Activated CD4-positive, alpha-beta T cell treated with anti-CD3 and anti-CD28 coated beads, Interleukin-2, amount 50 U/mL, for 48 hours (primary cell): ENCODE measurements at places on chromosomes 13 and 19.

DNA sequence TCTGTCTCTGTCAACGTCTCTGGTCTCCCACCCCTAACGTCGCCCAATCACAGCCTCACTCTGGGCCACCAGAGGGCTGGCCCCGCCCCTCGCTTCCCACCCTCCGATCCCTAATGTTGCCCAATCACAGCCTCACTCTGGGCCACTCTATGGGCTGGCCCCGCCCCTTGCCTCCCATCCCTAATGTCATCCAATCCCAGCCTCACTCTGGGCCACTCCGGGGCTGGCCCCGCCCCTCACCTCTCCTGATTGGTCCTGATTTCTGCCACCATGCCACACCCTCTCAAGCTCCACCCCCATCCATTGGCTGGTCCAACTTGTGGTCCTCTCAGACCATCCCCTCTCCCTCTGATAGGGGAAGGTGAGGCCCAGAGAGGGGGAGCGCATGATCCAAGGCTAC is 24.9 kb downstream of the CELF5 start:
- peak; percentile 15 for DNase-seq

GRCh38 chr19:49469828-49470614 is 4.0 kb upstream of the FLT3LG start:
- peak; percentile 80 for DNase-seq

GRCh38 chr19:14649020-14649419 is 25.6 kb downstream of the ADGRE3 start:
- DNase-seq, result no peak

DNA sequence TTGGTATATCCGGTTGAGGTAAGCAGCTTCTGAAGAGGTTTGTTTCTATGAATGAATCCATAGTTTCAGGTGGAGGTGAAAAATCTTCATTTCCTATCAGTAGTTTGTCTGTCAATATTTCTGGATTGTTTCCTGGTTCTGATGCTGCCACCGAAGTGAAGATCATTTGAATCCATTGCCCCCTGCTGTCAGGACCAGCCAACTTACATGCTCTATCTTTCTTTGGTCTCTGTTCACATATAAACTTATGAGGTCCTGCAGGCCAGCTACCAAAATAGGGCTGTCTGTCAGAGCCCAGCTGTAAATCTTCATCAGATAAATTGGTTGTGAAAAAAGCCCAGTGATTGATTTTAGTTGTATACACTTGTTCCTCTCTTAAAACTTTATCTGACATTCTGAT is 15.2 kb upstream of the N4BP2L1 start:
- DNase-seq, result peak; percentile 24

- DNase-seq, result no peak
These were observed 724.4 kb upstream of the SLITRK5 start for GRCh38 chr13:86946734-86947133.

DNA sequence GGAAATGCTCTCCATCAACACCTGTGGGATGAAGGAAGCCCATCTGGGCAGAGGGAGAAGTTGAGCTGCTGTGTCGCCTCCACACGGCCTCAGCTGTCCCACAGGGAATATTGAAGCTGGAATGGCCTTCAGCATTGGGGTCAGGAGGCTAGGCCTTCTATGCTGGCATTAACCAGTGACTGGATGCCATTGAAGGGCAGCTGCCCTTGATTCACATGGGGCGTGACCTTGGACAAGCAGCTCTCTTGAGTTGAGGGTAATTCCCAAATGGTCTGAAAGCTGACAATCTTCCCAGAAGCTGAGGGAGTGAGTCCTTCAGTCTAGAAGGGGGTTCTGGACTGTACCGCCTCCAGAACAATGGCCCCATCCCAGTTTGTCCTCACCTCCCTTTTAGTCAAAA is 6.7 kb downstream of the BCL3 start:
- DNase-seq, result no peak

- peak; percentile 85 for DNase-seq
These were observed 16.0 kb upstream of the ERCC1 start for GRCh38 chr19:45439569-45440258.

- DNase-seq, result peak; percentile 65
These were observed 928 bp upstream of the PNPLA6 start for GRCh38 chr19:7534531-7535046.

- no peak for DNase-seq
These were observed 27.7 kb downstream of the LCP1 start for GRCh38 chr13:46154136-46154801.

GRCh38 chr13:27523346-27524073 is 73.1 kb upstream of the MTIF3 start:
- no peak for DNase-seq

DNA sequence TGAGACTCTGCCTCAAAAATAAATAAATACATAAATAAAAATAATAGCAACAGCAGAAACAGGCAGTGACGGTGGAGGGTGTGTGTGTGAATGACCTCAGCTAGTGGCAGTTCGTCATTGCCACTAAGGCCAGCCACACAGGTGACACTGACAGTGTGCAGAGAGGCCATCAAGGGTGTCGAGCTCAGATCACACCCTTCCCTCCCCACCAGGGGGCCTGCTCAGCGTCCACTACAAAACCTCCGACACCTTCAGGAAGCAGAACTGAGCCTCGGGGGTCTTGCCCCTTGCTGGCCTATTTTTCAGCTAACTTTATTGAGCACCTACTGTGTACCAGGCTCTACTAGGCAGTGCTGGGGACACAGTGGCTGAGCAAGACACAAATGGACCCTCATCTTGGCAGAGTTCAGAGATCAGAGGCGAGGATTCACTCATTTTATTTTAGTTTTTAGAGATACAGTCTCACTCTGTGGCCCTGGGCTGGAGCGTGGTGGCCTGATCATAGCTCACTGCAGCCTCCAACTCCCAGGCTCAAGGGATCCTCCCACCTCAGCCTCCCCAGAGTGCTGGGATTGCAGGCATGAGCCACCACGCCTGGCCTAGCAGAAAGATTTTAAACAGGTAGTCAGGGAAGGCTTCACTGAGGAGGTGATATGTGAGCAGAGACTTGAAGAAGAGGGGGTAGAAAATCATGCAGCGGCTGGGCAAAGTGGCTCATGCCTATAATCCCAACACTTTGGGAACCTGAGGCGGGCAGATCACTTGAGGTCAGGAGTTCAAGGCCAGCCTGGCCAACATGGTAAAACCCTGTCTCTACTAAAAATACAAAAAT is 30.3 kb upstream of the SEMA6B start:
- no peak for DNase-seq

DNA sequence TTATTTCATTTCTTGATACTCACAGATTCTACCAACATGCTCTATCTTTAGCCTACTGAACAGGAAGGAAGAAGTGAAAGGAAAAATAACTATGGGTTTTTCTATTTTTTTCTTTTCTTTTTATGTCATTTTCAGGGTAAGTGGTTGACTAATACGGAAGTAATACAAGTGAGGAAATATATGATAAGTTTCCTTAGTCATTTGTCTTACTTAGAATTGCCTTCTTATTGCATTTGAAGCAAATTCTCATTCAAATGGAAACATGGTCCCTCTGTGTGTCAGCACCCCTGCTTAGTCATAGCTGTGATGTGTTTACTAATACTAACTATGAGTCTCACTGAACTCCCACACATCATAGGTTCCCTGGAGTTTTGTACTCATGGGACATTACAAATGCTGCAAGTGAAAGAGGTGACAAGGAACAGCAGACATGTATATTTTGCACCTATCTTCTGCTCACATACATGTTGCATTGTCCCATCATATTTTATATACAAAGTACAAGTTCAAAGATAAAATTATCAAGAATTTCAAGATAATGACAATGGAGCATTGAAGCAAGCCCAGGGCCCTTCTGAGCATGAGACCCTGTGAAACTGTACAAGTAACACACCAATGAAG is 60.1 kb downstream of the DCT start:
- peak; percentile 47 for DNase-seq

GRCh38 chr19:21593934-21594820 is 88.8 kb downstream of the ZNF429 start:
- DNase-seq, result no peak

DNA sequence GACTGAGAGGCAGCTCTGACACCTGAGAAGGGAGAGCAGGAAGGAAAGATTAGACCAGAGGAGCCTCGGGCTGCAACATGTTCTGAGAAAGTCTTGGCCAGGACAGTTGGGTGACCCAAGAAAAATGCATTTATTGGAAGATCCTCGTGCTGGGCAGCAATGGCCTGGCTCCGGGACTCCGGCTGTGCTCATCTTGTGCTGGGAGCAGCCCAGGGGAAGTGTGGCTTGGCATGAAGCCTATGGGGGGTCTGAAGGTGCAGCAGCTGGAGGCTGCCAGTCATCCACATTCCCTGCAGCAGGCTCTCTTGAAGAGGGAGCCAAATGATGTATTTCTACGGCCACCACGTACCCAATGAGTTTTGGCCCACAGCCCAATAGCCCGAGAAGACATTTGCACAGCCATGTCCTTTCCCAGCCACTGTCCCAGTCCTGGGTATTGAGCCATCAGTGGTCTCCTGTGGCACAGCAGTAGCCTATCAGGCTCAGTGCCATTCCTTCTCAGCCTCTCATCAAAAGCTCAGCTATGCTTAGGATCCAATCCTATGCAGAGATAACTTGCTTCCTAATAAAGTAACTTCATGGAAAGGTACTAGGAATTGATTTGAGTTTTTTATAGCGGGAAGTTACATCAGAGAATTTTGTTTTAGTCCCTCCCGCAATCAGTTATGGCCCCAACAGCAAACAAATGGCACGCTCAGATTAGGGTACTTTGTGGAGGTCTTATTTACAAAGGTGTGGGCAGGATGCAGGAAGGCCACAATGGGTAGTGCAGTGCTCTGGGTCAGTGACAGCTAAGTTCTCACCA is 76.0 kb upstream of the MEDAG start:
- DNase-seq, result no peak

DNA sequence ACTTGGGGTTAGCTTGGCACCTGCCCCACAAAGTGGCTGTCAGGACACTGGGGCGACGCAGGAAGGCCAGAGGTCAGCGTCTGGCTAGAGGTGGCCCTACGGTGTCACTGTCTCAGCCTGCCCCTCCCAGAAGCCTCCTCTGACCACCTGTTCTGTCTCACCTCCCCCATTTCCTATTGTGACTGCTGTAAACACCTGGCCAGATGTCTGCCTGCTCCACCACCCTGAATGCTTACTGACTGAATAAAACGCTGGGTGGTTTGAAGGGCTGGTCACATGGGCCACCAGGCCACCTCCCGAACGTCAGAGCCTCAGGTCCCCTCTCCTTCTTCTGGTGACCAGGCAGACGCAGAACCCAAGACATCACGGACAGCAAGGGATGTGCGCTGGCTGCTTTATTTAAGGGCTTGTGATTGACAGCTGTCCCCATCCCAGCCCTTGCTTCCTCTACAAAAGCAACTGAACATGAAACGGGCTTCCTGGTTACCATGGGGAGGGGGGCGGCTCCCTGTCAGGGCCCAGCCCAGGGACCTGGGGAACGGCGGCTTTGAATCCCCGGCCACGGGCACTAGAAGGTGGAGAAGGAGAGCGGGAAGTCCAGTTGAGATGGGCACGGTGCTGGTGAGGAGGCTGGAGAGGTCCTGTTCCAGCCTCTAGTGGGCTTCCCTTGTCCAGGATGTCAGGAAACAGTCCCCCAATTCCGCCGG is 6.2 kb downstream of the ELOF1 start:
- DNase-seq, result no peak

- DNase-seq, result no peak
These were observed 84.8 kb downstream of the DCT start for GRCh38 chr13:94394723-94395122.

DNA sequence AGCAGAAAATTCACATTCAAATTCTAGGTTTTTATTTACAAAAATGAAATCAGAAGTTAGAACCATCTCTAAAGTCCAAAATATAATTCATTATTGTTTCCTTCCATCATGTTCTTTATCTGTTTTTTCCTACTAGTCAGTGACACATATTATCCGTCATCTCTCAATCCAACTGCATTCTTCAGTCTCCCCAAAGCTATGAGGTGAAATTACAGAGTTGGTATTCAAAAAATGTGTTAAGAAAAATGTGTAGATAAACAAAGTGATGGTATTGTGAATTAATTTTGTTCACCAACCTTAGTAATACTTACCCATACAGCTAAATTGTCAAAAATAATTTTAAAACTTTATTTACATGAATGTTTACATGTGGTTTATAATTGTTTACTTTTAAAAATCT is 448.7 kb upstream of the MIR17HG start:
- no peak for DNase-seq

DNA sequence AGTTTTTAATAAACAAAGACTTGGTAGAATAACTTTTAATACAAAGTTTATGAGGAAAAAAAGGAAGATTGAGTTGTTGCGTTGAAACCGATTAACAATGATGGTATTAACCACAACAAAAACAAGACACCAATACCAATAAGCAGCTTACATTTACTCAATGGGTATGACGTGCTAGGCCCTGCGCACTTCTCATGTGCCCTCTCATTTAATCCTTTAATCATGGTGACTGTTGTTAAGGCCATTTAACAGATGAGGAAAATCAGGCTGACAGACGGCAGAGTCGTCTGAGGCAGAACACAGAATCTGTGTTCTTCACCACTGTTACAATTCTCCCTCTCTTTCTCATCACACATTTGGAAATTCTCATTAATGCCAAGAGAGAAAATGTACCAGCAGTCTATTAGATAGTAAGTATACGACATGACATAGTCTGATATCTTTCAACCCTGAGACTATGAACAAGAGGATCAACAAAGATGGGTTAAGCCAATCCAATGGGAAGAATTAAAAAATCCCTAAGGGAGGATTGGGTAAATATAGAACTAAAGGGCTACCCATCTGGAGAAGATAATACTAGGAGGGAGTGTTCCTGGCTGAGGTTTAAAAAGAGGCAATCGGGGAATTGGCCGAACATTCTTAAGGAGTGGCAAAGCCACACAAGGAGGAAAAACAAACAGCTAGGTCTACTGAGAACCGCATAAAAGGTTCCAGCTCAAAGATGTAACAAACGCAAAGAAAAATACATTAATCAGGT is 54.0 kb downstream of the DOCK9 start:
- no peak for DNase-seq

GRCh38 chr19:47032171-47032811 is 12.7 kb downstream of the NPAS1 start:
- peak; percentile 66 for DNase-seq

DNA sequence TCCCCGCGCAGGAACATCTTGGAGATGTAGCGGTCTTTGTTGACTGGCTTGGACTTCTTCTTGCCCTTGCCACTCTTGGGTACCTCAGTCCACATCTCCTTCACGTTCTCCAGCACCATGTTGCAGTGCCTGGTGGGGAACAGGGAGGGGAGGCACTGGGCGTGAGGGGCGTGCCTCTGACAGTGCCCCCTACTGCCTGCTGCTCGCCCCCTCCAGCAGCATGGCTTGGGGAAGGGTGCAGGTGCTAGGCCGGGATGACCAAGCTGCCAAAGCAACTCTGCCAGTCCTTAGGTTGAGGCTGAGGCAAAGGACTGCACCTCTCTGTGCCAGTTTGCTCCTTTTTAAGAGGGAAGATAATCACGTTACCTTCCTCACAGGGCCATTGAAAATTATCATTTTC is 4.2 kb downstream of the SNRPD2 start:
- no peak for DNase-seq
